ENCODE measurements at places on chromosomes 2 and 18. TPM values are rescaled to one million over a fixed set of nuclear protein-coding genes. Genes with fewer than 3 reads are reported as not detected.

Gene L3MBTL4
- not detected for total RNA-seq

Gene RTP5
- not detected for total RNA-seq

Gene ANKRD30BL
- total RNA-seq: not detected

Gene SERPINB3
- 12.7 TPM for total RNA-seq

Gene REG1A
- not detected for total RNA-seq

Gene TMEM18
- total RNA-seq: 9.2 TPM

Gene C2orf78
- not detected for total RNA-seq

Gene SERPINB4
- 1.5 TPM for total RNA-seq

Gene GULP1
- total RNA-seq: 49.7 TPM

Gene SMAD7
- total RNA-seq: 20.0 TPM

Gene HSBP1L1
- 14.2 TPM for total RNA-seq

Gene ADCY3
- 13.3 TPM for total RNA-seq

Gene MREG
- 30.1 TPM for total RNA-seq

Gene G6PC2
- not detected for total RNA-seq

Gene UGT1A8
- under 0.01 TPM for total RNA-seq

Gene TFPI
- not detected for total RNA-seq

Gene SLC4A3
- 23.9 TPM for total RNA-seq

Gene FAM161A
- 1.8 TPM for total RNA-seq

Gene DTYMK
- total RNA-seq: 49.3 TPM

Gene WDR7
- 19.7 TPM for total RNA-seq

Gene CROCC2
- total RNA-seq: not detected

Gene TMEM198
- 5.2 TPM for total RNA-seq

Gene ATP6V1B1
- 1.3 TPM for total RNA-seq

Gene ITPRIPL1
- 1.3 TPM for total RNA-seq

Gene TRIM43
- not detected for total RNA-seq

Gene LYPD6
- total RNA-seq: 0.33 TPM

Gene ABCB11
- total RNA-seq: not detected

Gene EHBP1
- total RNA-seq: 101 TPM

Gene RFX8
- not detected for total RNA-seq

Gene UGT1A6
- total RNA-seq: 10.5 TPM

Gene ASXL3
- 0.50 TPM for total RNA-seq

Gene KCNIP3
- total RNA-seq: 14.8 TPM
